ENCODE measurements at places on chromosomes 3 and 15.

DNA sequence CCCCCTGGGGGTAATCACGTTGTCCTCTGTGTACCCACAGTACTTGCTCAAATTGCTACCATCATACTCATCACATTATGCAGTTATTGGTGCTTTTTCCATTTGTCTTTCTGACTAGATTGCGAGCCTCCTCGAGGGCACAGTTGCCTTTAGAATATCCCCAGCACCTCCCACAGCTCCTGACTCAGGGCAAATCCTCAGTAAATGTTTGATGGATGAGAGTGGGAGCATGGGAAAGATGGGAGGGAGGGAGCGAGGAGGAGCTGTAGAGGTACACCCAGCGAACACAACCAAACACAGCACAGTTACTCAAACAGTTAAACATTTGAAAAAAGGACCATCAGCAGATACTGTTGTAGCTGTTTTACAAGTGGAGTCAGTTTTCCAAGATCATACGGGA is 27.9 kb downstream of the SIDT1 start:
- DNase-seq = no peak

- no peak for DNase-seq
These were observed 245.7 kb downstream of the ADAMTSL3 start for GRCh38 chr15:83899670-83900069.

- DNase-seq = no peak
These were observed 210.8 kb upstream of the CTNNB1 start for GRCh38 chr3:40988468-40988867.

- DNase-seq = no peak
These were observed 285.1 kb downstream of the LPP start for GRCh38 chr3:188439080-188439479.

- no peak for DNase-seq
These were observed 803 bp upstream of the B3GNT5 start for GRCh38 chr3:183252118-183252782.

DNA sequence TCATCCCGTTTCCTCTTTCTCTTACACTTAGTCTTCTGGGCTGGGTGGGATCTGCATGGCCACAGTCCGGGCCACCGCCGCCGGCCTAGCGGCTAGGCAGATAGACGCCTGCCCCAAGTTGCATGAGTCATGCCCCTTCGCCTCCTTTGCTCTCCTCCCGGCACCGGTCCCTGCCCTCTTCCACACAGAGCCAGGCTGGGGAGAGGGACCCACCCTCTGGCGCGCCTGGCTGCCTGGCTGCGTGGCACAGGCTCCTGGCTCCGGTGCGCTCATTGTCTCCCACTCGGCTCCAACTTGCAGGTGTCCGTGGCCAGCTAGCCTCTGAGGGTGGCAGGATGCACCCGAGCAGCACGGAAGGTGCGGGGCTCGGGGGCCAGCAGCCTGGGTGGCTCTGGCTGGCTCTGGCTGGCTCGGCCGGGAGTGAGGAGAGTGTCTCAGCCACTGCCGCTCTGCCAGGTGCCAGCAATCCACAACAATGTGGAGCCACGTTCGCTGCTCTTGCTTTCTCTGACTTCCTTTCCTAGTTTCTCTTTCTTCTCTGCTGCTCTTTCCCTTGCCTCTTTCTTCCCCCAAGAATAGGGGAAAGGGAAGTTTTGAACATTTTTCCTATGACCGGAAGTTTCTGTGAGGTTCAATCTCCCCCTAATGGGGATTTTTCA is 22.4 kb upstream of the MTHFS start:
- no peak for DNase-seq

All from bone marrow (tissue), 2 donors.